NCI-H1930 (cell line): ENCODE measurements at places on chromosomes 3 and 15.

DNA sequence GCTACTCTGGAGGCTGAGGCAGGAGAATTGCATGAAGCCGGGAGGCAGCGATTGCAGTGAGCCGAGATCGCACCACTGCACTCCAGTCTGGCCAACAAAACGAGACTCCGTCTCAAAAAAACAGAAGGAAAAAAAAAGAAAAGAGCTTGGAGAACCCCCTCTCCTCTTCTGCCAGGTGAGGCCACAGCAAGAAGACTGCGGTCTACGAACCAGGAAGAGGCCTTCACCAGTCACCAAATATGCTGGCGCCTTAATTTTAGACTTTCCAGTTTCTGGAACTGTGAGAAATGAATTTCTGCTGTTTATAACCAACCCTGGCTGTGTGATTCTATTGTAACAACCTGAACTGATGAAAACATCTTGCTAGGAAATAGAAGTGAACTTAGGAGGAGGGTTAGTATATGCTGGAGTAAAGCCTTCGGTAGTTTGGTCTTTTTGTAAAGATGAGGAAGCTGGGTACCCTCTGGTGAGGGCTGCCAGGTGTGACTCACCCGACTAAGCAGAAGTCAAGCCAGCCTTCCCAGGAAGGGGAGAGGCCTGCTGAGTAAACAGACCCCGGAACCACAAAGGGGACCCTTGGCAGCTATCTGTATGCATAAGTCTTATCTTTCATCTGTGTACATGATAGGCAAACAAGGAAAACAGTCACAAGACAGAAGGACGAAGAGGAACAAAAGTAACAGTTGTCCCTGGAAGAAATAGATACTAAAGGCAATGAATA lies 78.7 kb downstream of the KLF13 start:
- no peak for DNase-seq

DNA sequence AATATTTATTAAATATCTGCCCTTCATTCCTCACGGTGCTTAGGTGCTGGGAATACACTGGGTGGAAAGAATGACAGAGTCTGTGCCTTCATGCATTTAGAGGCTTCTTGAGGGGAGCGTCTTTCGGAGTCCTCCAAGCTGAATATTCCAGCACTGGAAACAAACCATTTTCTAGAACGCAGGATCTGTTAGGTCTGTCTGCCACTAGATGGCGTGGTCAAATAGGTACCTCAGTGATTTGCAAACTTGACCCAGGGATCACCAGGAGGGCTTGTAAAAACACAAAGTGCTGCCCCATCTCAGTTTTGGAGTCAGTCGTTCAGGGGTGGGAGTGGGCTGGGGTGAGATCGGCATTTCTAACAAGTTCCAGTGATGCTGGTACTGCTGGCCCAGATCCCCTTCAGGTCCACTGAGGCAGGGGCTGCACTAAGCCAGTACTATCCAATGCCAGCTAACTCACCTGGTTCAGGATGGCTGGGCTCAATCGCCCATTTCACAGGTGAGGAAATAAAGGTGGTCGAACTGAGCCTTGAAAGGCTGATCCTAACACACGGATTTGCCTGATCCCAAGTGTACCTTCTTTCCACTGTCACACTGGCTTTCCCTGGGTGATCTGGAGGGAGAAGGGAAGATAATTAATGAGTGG lies 14.8 kb downstream of the ARNT2 start:
- DNase-seq: no peak

GRCh38 chr3:43256714-43257461 lies 29.5 kb upstream of the SNRK start:
- DNase-seq: no peak

GRCh38 chr3:178270838-178271237 lies 265.4 kb upstream of the KCNMB2 start:
- DNase-seq: no peak

DNA sequence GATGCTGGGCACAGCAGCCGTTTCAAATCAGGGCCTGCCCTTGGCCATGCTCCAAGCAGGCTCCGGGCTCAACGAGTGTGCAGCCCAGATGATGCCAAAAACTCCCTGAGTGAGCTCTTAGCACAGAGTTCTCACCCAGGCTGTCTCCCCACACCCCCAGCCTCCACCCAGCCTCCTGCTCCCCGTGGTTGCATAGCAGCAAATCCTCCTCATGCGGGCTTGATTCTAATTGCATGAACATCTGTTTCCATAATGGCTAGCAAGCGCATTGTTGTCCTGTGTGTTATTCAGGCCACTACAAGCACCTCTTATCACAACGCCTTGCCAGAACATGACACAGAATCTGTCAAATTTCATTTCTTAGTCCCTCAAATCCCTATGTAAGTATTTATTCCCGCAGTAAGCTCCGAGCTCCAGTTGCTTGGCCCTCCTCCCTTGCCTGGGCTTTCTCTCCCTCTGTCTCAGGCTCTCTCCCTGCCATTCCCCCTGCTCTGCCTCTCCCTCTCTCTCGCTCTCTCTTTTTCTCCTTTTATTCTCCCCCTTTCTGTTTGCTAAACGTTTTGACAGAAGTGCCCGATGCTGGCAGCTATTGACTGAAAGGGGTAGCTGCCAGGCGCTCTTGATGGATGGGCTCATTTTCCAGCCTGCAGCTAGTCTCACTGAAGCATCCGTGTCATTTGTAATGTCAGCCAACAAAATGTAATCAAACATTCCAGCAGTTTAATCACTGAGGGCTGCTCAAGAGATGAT lies 306.5 kb downstream of the IL20RB start:
- no peak for DNase-seq

GRCh38 chr3:11005686-11006256 lies 13.2 kb downstream of the SLC6A1 start:
- DNase-seq: no peak

DNA sequence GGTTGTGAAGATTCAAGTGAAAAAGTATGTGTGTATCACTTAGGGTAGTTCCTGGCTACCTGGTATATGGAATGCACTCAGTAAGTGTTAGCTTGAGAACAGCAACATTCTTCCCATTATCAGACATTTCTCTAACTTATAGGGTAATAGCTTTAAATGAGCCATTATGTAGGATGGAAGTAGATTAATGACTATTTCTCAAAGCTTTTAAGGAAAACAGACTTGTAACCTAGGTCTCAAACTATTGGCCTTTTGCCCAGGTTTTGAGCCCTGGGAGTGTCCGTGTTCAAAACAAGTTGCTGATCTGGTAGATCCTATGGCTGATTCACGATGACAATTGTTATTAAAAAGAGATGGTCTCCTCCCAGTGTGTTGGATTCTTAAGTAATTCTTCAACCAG lies 129.1 kb upstream of the UMPS start:
- DNase-seq: no peak

- no peak for DNase-seq
Measured at GRCh38 chr15:50945725-50946124, 37.2 kb downstream of the AP4E1 start.

GRCh38 chr3:57128826-57129667 lies 36.1 kb downstream of the IL17RD start:
- no peak for DNase-seq

DNA sequence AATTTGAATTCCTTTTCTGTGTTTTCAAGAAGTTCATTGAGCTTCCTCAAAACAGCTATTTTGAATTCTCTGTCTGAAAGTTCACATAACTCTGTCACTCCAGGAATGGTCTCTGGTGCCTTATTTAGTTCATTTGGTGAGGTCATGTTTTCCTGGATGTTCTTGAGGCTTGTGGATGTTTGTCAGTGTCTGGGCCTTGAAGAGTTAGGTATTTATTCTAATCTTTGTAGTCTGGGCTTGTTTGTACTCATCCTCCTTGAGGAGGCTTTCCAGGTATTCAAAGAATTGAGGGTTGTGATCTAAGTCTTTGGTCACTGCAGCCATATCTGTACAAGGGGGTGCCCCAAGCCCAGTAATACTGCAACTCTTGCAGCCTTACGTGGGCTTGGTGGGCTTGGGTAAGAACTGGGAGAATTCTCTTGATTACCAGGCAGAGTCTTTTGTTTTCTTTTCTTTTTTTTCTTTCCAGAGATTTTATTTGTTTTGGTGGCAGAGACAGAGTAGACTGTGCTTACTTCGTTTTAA lies 19.3 kb upstream of the CCNDBP1 start:
- DNase-seq: no peak

DNA sequence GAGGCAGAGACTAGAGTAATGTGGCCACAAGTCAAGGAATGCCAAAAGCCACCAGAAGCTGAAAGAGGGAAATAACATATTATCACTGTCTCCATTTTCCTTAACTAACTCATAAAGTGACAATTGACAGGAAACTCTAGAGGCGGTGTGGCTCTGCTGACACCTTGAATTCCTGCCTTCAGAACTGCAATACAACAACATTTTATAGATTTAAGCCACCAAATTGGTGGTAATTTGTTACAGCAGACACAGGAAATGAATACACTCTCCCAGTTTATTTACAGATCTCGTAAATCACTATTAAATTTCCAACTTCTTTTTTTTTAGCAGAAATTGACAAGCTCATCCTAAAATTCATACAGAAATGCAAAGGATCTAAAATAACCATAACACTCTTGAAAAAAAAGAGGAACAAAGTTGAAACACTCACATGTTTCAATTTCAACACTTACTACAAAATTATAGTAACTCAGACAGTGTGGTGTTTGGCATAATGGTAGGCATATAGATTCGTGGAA lies 449.9 kb downstream of the OTOL1 start:
- DNase-seq: no peak

- no peak for DNase-seq
Measured at GRCh38 chr3:111715911-111716523, 120.9 kb upstream of the ZBED2 start.

GRCh38 chr3:63774781-63775180 lies 44.3 kb upstream of the C3orf49 start:
- no peak for DNase-seq

GRCh38 chr3:175311946-175312345 lies 452.8 kb downstream of the NAALADL2 start:
- DNase-seq: no peak

DNA sequence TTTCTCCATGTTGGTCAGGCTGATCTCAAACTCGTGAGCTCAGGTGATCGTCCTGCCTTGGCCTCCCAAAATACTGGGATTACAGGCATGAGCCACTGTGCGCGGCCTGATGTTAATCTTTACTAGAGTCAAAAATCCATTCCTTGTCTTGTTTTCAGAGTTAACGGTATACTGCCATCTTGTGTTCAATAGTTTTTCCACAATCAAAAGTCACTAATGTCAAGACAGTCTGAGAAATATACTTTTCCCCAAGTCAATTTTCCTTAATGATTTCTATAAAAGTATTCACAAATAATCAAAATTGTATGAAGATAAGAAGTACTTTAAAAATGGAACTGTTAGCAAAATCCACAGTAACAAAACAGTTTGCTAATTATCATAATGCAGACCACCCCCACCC lies 8.5 kb downstream of the CRBN start:
- DNase-seq: no peak

DNA sequence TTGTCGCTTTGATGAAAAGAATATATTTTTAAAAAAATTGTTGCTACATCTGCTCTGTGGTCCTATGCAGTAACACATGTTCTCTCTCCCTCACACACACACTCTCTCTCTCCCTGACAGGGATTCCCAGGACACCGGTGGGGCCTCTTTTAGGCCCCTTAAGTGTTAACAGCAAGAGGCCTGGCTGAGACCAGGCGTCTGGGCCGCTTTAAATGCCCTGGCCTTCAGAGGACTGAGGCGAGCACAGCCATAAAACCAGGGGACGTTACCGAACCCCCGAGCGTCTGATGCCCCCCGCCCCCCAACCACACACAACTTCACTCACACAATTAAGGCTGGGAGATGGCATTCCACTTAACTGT lies 1.7 kb downstream of the BNC1 start:
- no peak for DNase-seq

DNA sequence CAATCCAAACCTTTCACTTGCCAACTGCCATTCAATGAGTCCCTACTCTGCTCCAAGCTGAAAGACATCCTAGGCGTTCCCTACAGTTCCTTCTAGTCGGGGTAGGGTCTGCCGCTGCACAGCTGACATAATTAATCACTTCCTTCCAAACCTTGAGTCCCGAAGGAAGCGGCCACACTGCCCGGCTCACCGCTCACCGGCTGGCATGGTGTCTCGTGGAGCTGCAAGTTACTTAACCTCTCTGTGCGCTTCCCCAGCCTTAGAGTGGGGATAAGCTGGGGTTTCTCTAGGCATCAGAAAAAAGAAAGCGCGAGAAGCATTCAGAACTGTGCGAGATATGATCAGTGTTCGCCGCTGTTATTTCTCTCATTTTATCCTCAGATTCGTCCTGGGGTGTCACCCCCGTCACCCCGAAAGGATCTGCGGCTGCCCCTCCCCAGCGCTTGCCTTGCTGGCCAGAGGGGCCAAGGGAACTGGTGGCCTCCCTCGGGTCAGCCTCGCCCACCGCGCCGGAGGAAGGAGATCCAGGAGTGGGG lies 748 bp downstream of the MRPS25 start:
- DNase-seq: no peak

DNA sequence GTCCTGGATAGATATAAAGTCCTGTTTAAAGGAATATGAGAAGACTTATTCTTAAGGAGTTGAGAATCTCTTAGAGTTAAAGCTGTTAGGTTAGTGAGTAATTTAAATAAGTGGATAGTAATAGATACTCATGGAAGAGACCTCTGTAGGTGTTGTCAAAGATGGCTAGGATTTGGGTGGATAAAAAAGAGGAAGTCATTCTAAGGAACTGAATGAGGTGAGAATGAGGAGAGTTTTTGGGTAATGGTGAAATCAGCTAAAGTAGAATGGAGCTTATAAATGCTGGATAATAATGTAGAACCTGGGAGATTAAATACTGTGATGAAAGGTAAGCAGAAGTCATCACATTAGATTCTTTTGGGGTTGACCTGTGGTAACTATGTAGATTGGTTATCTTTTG lies 8.1 kb downstream of the ARIH1 start:
- DNase-seq: no peak

DNA sequence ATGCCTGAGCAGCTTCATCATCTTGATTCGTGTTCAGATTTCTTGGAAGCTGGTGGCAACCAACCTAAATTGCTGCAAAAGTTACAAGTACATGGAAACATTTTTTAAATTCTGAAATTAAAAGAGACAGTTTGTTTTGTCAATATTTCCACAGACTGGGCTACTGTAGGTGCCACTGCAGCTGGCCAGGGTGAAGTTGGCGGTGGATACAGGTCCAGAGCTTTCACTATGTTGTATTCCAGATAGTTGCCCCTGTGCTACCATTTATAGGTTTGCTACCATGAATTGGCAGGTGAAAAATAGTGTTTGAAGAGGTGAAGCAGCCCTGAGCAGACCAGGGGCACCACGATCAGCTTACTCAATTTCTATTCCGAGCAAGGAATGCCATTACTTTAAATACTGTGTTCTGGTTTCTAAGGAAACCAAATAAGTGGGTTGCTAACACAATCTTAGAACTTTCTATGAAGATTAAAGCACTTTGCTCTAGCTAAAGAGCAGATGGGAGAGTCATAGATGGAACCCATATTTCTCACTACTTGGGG lies 21.2 kb upstream of the SHC4 start:
- DNase-seq: no peak

GRCh38 chr3:98966862-98967546 lies 65.5 kb upstream of the DCBLD2 start:
- no peak for DNase-seq
